ENCODE measurements at places on chromosomes 13 and 19. TPM values are rescaled to one million over a fixed set of nuclear protein-coding genes. Genes with fewer than 3 reads are reported as not detected.

DNA sequence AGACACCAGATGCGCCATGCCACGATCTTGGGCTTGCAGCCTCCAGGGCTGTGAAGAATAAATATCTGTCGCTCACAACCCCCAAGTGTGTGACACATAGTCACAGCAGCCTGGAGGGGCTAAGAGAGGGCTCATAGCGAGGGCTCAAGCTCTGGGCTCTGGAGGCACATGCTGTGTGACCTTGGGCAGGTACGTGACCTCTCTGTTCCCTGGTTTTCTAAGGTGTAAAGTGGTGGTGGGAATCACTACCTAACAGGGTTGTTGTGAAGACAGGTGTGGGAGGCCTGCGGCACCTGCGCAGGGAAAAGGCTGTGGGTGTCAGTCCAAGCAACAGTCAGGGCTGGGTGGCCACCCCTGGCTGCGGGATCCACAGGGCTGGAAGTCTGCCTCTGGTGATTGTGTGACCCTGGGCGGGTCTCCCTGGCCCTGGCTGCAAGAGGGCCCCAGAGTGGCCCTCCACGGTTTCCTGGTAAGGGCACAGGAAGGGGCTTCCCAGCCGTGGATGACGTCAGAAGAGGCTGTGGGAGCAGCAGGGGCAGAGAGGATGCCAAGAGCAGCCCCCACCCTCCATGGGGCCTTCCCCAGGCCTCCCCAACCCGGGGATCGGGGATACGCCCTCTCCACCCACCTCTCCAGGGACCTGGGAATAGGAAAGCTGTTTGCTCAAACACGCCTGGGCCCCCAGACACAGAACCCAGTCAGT, 218.8 kb upstream of the SGCG start:
- no peak overlapping the region for H3K4me3 ChIP-seq
- no peak for DNase-seq
- H3K4me1 ChIP-seq, result no peaks in the 10 kb centered on the region
- H3K27me3 ChIP-seq, result no peaks in the 10 kb centered on the region
- H3K27ac ChIP-seq, result no peak overlapping the region

DNA sequence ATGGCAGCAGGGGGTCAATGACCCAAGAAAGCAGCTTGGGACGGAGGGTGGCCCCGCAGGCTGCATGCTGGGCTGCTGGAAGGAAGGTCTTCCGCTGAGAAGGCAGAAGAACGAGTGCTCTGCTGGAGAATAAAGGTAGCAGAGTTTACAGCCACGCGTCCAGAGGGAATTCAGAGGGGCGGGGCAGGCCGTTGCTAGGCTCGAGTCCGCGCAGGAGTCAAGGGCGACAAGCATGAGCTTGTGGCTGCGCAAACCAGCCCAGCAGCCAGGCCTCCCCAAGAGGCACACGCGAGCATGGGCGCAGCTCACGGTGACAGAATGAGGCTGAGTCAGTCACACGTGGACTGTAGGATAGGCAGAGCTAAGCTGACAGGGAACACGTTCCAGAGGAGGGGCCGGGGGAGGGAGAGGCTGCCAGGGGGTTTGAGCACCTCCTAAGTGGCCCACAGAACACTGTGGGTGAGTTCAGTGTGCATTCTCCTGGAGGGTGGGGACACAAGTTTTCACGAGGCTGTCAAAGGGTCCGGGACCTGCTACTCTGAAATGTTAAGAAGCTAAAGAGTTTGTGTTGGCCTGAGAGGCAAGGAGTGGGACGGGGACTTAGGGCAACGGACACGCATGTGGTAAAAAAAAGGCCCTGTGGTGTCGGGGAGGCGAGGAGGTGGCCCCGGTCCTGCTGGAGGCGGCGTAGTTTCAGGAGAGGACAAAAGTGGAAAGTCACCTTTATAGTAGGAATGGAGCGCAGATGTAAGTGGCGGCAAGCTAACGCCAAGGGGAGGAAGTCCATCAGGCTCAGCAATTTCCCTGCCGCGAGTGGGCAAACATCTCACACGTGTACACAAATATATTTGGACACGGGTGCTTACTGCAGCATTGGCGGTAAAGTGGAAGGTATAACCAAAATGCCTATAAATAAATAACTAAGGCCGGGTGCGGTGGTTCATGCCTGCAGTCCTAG, 17.7 kb downstream of the RFX2 start:
- H3K36me3 ChIP-seq, result no peaks in the 10 kb centered on the region
- H3K4me1 ChIP-seq, result peaks cover 21% of the 10 kb centered on the region
- peak; percentile 78 for DNase-seq

DNA sequence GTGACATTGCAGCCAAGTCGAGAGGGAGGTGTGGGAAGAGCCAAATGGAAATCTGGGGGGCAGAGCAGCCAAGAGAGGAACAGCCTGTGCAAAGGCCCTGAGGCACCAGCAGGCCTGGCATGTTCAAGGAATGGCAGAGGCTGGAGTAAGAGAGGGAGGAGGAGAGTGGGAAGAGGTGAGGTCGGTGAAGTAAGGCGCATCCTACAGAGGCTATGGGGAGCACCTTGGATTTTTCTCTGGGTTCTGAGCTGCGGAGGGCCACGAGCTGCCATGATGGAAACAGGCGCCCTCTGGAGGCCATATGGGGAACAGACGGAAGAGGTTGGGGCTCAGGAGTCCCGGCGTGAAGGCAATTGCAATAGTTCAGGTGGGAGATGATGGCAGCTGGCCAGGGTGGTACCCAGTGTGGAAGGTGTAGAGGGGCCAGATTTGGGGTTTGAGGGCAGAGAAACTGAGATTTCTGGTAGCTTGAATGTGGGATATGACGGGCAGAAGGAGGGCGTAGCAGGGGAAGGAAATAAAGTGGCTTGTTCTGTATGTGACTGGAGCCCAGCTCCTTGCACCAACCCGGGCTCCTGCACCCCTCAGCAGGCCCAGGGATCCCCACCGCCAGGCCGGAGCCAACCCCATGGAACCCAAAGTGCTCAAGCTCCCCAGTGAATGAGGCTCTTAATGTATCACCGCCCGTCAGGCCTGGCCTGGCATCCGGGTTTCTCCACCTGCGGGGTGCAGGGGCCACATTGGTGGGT, 20.5 kb upstream of the STRN4 start:
- no peak overlapping the region for H3K4me3 ChIP-seq
- no peak overlapping the region for H3K27ac ChIP-seq
- H3K27me3 ChIP-seq, result no peaks in the 10 kb centered on the region
- H3K36me3 ChIP-seq, result no peaks in the 10 kb centered on the region
- DNase-seq, result no peak

ARHGAP33 gene
- total RNA-seq, result 7.5 TPM

- H3K36me3 ChIP-seq, result no peaks in the 10 kb centered on the region
- H3K27me3 ChIP-seq, result peaks cover 63% of the 10 kb centered on the region
- peak overlapping the region; percentile 20 for H3K4me3 ChIP-seq
- no peak for DNase-seq
These were observed 77.3 kb downstream of the ZIC5 start for GRCh38 chr13:99894105-99894839.

ZNF540 gene
- total RNA-seq, result 6.2 TPM

DNA sequence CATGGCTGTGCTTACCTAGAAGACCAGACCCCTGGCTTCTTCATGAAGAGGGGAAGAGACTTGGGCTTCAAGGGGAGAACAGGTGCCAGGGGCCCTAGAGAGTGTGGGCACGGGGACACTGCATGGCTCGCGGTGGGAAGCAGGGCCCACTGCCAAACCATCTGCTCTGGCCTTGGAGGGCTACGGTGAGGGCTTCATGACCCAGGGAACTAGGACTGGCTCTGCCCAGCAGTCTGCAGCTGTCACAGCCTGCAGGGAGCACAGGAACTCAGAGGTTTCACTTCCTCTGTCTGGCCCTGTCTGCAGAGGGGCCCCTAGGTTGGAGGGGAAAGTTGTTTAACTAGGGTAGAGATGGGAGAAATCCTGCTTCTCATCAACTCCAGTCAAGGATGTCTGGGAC, 4.3 kb downstream of the ERCC1 start:
- no peak overlapping the region for H3K4me3 ChIP-seq
- no peak for DNase-seq
- H3K4me1 ChIP-seq, result peaks cover 31% of the 10 kb centered on the region
- peak overlapping the region; percentile 65 for H3K27ac ChIP-seq
- H3K27me3 ChIP-seq, result no peaks in the 10 kb centered on the region

FXYD1 gene
- 581 TPM for total RNA-seq

- DNase-seq, result peak; percentile 82
- H3K4me1 ChIP-seq, result peaks cover 19% of the 10 kb centered on the region
- H3K27ac ChIP-seq, result peak within 1 kb of the TSS; percentile 89
- no peaks in the 10 kb centered on the region for H3K36me3 ChIP-seq
These were observed at the start of gene PGPEP1 for GRCh38 chr19:18340190-18340989. PGPEP1 (plus strand) TSS chr19:18340598; CDS start chr19:18340682, 84 bp downstream.

DNA sequence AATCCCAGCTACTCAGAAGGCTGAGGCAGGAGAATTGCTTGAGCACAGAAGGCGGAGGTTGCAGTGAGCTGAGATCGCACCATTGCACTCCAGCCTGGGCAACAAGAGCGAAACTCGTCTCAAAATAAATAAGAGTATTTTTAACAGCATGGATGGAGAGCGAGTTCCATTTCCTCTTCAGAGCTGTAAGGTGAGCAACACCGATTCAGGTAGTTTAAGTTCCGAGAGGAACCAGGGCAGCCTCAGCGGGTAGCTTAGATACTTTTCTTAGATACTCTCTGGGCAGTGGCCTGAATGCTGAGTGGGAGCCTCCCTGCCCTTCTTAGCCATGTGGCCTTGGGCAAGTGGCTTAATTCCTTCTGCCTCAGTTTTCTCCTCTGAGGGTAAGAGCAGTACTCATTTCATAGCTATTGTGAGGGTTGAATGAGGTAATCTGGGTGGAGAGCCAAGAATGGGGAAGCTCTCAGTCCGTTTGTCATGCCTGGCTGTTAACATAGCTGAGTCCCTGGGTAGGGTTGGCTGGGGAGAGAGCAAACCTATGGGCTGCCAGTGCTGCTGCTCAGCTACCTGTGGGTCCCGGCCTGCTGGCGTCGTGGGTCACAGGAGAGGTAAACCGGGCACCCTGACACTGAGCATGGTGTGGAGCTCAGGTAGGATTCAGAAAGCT, 4.1 kb downstream of the ATP11A start:
- no peak overlapping the region for H3K27ac ChIP-seq
- no peaks in the 10 kb centered on the region for H3K36me3 ChIP-seq
- peaks cover 42% of the 10 kb centered on the region for H3K4me1 ChIP-seq
- DNase-seq, result no peak
- H3K27me3 ChIP-seq, result no peaks in the 10 kb centered on the region

CEACAM16 gene
- not detected for total RNA-seq

ADPRHL1 gene
- 808 TPM for total RNA-seq

- DNase-seq, result no peak
- H3K36me3 ChIP-seq, result no peaks in the 10 kb centered on the region
- no peaks in the 10 kb centered on the region for H3K27me3 ChIP-seq
- H3K4me1 ChIP-seq, result peaks cover 4% of the 10 kb centered on the region
- no peak overlapping the region for H3K27ac ChIP-seq
These were observed 117.2 kb upstream of the ARGLU1 start for GRCh38 chr13:106685143-106685542.

DNA sequence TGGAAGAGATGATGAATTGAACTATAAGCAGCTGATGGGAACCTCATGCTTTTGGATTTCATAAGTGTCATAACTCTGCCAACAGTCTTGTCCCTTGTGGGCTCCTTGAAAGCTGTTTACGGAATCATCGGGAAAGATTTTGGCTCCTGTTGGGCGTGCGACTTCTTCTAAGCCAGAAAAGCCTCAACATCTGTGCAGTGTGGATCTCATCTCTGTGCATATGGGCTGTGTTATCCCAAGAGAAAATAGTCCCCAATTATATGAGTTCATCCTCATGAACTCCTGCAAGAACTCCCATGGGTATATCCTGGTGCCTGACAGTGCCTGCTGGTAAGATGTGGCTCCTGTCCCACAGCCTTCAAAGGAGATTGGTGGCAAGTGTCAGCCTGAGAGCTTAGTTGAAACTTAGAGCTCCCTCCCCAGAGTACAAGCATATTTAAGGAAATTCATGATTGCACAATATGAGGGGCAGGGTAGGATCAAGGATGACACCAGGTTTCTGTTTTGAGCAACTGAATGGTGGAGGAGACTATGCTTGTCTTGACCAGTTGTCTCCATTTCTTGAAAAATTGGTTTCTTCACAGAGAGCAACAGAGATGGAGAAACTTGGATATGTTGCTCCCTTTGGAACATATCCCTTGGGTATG, 243.5 kb downstream of the ITGBL1 start:
- DNase-seq, result no peak
- no peak overlapping the region for H3K4me3 ChIP-seq
- no peaks in the 10 kb centered on the region for H3K27me3 ChIP-seq
- H3K27ac ChIP-seq, result no peak overlapping the region
- H3K36me3 ChIP-seq, result no peaks in the 10 kb centered on the region

DNA sequence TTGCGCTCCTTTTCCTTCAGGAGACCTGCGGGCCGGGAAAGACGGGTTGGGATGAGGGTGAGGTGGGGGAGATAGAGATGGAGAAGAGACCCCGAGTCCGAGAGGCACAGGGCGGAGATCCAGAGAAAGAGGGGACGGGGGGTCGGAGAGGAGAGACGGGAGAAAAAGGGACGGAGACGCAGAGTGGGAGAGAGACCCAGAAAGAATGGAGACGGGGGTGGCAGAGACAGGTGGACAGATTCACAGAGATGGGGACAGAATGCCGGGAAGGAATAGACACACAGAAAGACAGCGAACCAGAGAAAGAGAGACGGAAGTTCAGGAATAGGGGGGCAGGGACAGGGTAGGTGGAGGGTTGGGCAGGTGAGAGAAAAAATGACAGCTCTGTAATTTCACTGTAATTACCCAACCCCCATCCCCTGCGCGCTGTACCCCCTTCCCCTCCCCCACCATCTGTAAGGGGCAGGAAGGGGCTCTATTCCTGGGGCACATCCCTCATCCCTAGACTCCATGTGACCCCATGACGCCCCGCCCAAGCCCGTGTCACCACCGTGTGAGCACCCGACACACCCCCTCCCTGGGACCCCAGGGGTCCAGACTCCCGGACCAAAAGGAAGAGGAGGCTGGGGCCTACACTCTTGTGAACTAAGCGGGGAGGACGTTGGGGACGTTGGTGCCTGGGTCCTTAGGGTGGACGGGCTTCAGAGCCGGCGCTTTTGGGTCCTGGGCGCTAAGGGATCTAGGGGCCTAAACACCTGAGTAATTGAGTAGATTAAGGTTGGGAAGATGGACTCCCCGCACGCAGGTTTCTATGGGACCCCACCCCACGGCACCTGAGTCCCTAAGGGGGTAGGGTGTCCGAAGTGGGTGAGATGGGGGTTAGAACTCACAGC, 967 bp downstream of the DBP start:
- H3K4me1 ChIP-seq, result peaks cover 19% of the 10 kb centered on the region
- DNase-seq, result peak; percentile 69
- H3K4me3 ChIP-seq, result peak overlapping the region; percentile 64
- H3K27me3 ChIP-seq, result no peaks in the 10 kb centered on the region

DNA sequence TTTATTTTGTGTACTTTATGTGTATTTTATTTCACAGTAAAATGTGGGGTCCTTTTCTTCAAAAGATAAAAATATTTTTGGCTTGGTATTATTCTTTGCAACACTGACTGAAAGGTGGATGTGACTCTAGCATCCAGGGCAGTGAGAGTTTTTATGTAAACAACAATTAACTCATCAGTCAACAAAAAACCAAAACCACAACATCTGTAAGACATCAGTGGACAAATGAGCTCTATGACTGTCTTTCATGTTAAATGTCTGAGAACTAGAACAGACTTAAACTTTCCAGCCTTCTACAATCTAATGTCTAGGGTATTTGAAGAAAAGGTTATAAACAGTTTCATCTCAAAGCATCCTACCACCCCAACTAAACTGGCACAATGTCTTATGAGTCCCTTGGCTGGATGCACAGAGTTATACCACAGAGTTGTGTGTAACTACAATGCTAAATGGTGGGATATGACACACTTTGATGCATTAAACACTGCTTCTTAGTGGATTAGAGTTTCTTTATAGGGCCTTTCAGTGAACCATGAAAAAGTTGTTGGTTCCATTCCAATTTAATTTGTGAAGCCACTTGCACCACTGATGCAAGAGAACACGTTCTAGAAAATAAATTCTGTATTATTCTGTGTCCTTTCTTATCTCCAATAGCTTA, 544.2 kb upstream of the KLF12 start:
- DNase-seq, result no peak
- no peaks in the 10 kb centered on the region for H3K36me3 ChIP-seq
- no peak overlapping the region for H3K27ac ChIP-seq
- no peaks in the 10 kb centered on the region for H3K27me3 ChIP-seq
- H3K4me3 ChIP-seq, result no peak overlapping the region
- H3K4me1 ChIP-seq, result no peaks in the 10 kb centered on the region

All from heart right ventricle (tissue), 16 donors.